Stimulated activated CD8-positive, alpha-beta memory T cell treated with anti-CD3 and anti-CD28 coated beads, Interleukin-7, amount 100 ng/mL, for 1 hour (primary cell): ENCODE measurements at places on chromosomes 11 and 22.
A peak's percentile ranks its signal among the peaks of the same experiment; 100 is the strongest.

DNA sequence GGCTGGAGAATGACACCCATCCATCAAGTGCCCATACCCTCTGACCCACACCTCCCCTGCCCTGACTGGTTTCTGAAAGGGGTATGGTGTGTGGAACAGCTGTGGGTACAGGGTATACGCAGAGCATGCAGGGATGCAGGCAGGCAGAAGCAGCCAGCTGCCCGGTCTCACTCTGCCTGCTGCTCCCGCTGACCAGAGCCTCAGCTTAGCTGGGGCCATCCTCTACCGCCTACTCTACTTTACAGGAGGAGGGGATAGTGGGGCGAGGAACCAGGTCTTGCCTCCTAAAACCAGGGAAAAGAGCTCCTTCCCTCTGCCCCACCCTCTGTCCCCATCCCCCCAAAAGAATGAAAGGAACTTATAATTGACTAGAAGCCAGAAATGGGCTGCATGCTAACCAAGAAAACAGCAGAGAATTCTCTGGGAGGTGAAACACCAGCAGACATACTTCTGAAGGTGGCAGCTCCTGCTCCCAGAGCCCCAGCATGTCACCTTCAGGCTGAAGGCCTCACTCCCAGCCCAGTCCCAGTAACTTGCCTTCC lies 13.0 kb upstream of the CHRM4 start:
- no peak for DNase-seq

- no peak for DNase-seq
Observed at GRCh38 chr11:79273781-79274180, 167.0 kb downstream of the TENM4 start.

- DNase-seq: no peak
Observed at GRCh38 chr11:91170711-91171110, 947.9 kb upstream of the CHORDC1 start.

DNA sequence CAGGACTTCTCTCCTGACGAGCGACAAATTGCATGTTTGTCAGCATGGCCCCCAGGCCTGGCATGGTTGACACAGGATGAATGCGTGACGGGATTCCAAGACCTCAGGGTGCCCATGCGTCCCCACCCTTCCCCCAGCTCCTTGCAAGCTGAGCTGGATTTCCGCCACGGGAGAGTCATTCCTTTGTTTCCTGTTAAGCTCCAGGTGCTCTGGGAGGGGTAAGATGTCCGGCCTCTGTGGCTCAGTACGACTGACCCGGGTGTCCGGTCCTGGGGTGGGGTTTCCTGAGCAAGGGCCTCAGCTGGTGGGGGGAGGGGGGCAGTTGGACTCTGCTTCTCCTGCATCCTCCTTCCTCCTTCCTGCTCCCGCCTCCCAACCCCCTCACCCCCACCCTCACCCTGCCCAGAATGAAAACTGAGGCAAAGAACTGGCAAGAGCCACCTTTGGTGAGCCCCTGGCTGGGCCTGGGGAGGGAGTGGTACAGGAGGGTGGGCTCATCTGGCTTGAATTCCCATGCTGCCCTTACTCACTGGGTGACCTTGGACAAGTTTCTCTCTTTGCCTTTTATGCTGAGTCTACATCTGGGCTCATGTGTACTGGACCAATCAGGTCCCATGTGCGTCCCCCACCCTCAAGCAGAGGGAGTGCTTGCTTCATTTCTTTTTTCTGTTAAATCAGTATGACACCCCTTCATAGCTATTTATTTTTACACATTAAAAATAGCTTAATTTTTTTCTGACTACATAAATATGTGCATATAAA lies 2.5 kb downstream of the CDC42EP2 start:
- no peak for DNase-seq

- DNase-seq: peak; percentile 71
Observed at GRCh38 chr22:41998361-41999261, at the start of gene WBP2NL. WBP2NL (plus strand) TSS chr22:41998788; CDS start chr22:41998819, 31 bp downstream.

DNA sequence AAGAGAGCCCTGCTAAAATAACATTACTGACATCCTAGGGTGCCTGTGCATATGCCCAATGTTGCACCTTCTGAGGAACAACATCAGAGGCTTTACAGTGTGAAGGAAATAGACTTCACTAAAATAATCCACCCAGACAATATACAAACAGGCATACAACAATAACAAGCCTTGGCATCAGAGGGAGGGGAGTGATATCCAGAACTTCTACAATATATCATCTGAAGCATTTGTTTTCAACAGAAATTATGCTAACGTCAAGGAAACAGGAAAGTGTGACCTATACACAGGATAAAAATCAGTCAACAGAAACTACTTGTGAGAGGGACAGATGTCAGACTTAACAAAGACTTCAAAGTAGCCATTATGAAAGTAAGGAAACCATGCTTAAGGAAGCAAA lies 81.3 kb downstream of the CTNND1 start:
- no peak for DNase-seq

DNA sequence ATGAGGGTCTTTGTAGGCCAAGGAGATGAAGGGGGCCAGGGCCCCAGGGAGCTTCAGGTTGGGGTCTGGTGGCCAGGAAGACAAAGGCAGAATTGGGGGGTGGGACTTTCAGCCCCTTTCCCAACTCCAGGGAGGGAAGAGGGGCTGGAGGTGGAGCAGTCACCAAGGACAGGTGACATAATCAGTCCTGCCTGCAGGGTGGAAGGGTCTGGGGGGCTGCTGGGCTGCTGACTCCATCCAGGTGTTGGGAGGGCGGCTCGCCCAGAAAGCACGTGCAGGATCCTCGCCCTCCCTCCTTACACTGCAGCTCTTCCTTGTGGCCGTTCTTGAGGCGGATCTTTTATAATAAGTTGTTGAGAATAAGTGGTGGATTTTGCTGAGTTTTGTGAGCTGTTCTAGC lies 1491.1 kb downstream of the TBC1D22A start:
- DNase-seq: no peak

DNA sequence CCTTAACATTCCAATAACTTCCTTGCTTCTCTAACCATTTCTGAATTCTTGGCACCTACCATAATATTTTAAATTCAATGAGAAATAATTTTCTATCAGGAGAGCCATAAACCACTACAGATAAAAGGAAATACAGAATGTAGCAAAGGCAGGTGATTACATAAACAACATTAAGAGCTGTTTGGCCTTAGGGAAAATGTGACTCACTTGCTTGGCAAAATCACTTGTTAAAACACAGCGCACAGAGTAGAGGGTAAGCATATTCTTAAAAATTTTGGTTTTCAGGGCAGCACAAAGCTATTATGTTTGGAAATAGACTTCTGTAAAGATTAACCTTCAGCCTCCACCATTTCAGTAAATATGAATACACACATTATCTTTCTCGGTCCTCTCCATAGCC lies 26.4 kb downstream of the IZUMO1R start:
- no peak for DNase-seq

DNA sequence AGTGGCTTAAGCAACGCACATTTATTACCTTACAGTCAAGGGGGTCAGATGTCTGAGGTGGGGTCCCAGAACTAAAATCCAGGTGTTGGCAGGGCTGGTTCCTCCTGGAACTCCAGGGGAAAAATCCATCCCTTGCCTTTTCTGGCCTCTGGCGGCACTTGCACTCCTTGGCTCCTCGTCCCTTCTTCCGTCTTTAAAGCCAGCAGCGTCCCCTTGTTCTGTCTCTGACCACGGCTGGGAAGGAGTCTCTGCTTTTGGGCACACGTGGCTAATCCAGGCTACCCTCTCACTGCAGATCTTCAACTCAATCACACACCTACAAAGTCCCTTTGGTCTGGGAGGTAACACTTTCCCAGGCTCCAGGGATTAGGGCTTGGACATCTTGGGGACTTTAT lies 73.5 kb upstream of the WNT7B start:
- no peak for DNase-seq

DNA sequence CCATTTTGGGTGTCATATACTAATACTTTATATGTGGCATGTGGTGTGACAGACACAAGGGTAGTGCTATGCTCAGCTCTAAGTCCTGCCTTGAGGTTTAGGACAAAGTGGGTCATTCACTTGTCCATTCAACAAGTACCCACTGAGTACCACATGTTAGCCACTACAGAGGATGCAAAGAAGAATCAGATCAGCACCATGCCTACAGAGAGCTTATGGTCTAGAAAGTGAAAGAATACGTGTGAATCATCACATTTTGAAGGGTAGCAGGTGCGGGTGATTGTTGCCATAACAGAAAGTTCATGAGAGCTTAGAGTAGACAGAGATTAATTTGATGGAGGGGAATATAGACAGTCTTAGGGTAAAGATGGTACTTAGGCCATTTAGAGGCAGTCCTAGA lies 18.3 kb downstream of the CLMP start:
- no peak for DNase-seq

DNA sequence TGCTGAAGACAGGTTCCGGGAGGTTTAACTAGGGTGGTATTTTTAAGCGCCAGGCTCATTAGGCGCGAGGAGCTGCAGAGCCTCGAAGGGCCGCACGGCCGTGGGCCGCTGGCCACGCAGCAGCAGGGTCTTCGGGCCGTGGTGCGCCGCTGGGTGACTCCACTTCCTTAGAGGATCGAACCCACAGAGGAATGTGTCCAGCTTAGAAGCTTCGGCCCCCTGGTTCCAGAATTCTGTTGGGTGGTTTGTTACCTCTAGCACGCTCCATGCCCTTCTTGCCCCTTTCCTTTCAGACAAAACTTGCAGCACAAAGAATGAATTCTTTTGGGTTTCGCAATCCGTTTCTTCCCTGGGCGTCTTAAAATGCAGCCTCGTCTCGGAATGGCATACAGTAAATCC lies 773 bp upstream of the PATL1 start:
- DNase-seq: no peak

DNA sequence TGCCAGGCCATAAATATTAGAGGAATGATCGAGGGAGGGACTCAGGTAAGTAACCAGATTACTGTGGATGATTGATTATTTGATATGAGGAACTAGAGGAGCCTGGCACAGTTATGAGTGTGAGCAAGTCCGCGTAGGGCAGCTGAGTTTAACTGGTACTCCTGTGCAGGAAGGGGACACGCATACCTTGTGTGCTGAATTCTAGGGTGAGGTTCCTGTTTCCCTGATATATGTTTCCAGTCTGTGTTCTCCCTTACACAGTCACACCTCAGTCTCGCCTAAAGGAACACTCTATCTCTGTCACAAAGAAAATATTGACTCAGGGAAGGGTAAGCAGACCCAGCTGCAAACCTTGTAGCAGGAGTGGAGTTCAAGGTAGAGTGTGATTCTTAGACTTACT lies 17.4 kb downstream of the SGSM3 start:
- no peak for DNase-seq

- DNase-seq: no peak
Observed at GRCh38 chr11:127925475-127925874, 661.9 kb downstream of the ETS1 start.

DNA sequence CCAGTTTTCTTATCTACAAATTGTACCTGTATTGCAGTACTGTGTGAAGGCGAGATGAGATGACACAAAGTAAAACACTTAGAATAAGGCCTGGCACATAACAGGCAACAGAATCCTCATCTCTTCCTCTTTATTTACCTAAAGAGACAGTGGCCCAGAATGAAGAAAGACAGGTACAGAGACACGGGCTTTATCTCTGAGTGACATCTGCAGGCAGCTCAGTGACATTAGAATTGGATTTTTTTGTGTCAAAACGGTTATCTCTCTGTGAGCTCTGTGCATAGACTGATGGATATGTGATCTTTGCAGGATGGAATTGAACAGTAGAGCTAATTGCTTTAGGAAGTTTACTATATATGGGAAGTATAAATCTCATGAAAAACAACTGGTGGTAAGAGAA lies 36.2 kb upstream of the TRPC6 start:
- DNase-seq: no peak

- no peak for DNase-seq
Observed at GRCh38 chr11:126459691-126460281, 104.3 kb downstream of the ST3GAL4 start.

- DNase-seq: no peak
Observed at GRCh38 chr22:42754658-42755057, 34.0 kb upstream of the A4GALT start.

DNA sequence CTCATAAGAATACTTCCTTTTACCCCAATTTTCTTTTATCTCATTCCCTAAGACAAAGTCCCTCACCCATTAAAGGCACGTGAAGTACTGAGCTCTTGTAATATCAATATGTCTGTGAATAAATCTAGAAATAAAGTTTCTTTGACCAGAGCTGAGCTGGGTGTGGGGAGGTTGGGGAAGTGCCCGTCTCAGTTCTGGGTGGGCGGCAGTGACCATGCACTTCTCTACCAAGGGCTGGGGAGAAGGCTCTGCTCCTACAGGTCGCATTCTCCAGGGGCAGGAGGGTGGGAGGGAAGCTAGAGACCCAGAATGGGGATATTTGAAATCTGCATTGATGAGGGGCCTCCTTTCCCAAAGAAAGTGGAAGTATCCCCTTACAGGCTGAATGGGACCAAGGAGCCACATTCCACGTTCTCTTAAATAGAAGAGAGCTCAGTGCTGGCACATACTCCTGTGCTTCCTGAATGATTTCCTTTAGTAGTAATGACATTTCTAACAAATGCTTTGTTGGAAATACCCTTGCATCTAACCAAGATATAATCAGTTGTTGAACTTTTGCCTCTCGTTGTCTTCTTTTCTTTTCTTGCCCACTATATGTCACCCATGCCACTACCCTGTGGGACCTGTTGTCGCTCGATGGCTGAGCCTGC lies 16.1 kb downstream of the RBX1 start:
- DNase-seq: no peak

DNA sequence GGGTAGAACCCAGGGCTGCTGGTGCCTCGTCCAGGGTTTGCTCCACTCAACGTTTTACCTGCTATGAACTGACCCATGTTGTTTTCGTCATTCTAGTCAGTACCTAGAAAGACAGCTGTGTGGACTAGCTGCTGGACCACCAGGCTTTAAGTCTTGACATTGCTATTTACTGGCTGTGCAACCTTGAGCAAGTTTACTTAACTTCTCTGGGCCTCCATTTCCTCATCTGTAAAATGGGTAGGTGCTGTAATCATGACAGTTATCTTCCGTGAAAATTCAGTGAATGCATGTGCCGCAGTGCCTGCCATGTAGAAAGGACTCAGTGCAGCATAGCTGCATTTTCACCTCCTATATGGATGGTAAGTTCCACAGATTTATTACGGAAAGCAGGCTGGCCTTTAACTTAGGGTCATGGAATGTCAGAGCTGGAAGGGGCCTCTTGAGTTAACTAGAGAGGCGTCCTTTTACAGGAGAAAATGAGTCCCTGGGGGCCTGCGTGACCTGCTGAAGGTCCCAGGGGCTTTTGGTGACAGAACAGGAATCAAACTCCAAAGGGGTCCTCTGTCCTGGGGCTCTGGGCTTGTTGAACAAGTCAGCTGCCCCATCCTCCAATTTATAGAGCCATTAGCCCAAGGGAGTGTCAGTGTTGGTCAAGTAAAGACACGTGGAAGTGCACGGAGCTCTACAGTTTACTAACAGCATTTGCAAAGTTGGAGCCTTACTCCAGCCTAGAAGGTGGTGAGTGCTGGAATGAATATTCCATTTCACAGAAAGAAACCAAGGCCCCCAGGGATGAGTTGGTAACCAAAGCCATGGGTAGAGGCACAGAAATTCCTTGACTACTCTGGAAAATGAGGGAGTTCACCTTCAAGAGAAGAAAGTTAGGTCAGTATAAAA lies 12.0 kb upstream of the MALAT1 start:
- no peak for DNase-seq

- no peak for DNase-seq
Observed at GRCh38 chr11:23112987-23113886, 253.0 kb upstream of the CCDC179 start.
